HL-60 (cell line): ENCODE measurements at places on chromosomes 6 and 20.

DNA sequence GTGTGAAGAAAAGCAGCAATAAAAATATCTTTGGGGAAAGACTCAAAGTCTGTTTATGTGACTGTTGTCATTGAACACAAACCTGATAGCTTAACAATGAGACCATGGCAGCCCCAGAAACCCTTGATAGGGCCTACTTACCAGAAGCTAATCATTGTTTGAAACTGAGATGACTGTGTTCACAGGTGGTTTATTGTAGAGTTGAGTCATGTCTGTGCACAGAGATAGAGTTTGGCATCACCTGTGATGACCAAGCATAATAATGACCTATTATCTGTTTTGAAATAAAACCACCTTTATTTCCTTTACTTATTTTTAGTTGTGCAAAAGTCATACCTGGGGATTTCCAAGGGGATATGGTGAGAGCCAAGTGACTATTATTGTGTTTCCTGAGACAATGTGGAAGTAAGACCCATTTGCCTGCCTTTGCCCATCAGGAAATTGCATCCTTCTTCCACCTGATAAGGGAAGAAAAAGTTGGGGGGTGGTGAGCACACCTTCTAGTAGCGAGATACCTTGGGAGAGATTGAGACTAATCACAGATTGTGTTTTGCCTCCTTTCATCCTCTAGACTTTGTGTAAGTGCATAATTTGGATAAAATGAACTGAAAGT, 456.9 kb upstream of the JAG1 start:
- DNase-seq: no peak

DNA sequence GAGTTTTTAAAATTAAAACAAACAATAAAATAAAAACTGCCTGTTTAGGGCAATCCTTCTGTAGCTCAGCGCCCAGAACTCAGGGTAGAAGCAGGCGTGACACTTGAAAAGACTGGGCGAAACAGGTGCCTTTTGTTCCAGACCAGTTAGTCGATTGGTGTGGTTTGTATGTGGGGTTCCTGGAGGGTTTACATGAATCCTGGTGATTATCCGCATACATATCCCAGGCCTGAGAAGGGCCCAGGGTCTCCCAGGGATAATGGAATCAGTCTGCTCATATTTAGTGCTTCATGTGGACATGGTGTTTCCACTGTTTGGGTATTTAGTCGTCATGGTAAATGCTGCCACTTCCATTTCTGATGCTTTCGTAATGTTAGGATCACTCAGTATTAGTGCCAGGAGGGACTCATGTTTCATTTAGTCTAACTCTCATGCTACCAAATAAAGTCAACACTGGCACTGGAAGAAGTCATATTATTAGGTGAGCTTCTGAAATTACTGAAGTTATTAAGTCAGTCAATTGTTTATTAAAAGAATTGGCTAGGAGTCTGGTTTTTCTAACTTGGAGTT, 116.5 kb downstream of the SAMD5 start:
- no peak for DNase-seq

DNA sequence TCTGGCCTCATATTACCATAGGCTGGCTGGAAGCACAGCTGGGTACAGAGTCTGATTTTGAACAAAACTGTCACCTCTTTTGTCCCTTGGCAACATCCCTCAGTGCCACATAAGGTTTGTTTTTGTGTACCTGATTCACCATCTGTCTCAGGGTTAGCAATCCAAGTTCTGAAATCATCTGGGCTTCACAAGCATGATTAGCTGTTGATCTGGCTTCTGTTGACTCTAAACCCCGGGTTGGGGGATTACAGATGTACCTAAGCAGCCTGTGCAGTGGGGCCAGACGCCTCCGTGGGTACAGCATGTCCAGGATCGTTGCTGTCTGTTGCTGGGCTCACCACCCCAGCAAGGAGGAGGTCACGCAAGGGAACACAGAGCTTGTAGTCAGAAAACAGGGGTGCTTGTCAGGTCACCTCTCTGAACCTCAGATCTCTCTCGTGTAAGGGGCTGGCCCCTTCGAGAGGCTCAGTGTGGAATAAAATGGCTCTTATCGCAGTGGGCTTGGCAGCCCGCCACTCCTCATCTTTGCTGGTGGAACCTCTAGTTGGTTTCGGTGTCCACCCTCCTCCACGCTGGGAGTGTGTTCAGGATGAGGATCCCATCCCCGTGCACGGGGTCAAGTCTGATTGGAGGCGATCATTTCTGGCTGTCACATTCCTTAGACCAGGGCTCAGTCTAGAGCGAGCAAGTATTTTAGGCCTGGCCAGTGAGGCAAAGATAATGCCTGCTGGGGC, 39.2 kb upstream of the ZNF831 start:
- no peak for DNase-seq

- peak; percentile 83 for DNase-seq
Observed at GRCh38 chr6:159801935-159802334, 1.9 kb downstream of the PNLDC1 start.

DNA sequence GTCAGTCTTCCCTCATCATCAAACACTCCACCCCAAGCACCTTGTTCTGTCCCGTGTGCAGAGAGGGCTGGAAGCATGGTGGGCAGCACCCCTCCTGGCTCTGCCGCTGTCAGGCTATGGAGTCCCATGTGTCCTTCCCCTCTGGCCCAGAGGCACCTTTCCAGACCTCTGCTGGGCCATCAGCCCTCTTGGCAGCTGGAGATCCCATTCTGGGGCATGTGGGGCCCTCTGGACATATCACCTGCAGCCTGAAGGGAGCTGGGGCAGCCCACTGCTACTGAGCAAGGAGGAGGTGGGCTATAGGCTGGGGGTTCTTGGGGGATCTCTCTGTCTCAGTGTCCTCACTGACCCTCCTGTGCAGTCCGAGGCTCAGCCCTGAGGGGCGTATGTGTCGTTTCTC, 42.2 kb downstream of the SUN5 start:
- no peak for DNase-seq

DNA sequence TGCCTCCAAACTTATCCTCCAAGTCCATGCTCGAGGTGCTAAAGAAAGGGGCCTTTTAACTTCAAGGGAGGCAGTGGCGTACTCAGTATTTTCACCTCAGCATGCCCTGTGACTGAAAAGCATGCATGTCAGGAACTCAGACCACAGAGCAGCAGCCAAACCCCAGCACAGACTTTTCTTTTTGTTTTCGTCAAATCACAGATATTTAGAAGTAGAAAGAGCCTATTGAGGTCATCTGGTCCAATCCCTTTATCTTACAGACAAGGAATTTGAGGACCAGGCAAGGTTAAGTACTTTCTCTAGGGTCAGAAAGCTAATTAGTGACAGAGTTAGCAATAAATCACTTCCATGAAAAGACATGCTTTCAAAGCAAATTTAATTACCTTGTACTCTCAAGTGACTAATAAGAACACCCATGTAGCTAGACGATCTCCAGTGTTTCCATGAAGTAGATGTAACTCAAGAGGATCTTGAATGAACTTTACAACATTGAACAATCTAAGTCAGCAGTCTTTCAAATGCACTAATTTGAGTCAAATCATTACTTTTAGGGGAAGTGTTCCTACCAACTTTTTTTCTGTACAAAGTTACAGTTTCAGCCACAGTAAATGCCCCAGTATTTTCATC, 35.9 kb downstream of the MOXD1 start:
- DNase-seq: no peak

GRCh38 chr6:9540534-9541126, 874.2 kb downstream of the TFAP2A start:
- DNase-seq: peak; percentile 23

DNA sequence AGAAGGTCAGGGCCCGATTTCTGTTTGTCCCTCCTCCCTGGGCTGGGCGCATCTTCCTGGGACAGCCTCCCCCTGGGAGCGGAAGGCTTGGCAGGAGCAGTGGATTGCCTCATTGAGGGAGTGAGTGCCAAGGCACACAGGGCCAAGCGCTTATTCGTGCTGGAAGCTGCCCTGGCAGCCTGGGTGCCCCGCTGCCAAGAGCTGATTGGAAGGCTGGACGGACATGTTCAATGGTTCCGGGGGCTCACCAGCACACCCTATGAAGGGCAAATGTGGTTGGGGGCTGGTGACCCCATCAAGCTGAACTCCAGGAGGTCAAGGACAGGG, 10.3 kb upstream of the ZNF831 start:
- DNase-seq: no peak

DNA sequence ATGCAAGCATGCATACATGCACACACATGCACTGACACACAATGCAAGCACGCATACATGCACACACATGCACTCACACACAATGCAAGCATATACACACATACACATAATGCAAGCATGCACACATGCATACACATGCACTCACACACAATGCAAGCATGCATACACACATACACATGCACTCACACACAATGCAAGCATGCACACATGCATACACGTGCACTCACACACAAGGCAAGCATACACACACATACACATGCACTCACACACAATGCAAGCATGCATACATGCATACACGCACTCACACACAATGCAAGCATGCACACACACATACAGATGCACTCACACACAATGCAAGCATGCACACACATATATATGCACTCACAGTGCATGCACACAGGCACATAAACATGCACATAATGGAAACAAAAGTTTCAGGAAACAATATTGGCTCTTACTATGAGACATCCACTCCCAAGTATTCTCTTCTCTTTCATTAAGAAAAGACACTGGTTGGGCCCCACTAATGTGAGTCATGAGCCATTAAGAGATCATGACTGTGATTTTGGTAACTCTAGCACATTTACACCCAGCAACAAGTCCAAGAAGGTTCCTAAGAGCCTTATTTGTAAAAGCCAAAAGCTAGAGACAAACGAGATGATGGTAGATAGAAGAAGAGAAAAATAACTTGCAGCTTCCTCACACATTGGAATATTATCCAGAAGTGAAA, 22.2 kb downstream of the APCDD1L start:
- no peak for DNase-seq
